ENCODE measurements at places on chromosomes 12 and 14. TPM values are rescaled to one million over a fixed set of nuclear protein-coding genes. Genes with fewer than 3 reads are reported as not detected.

The ABCD2 gene
- polyA plus RNA-seq: 1.5 TPM

The SCNN1A gene
- polyA plus RNA-seq: not detected

The FOXN3 gene
- 62.5 TPM for polyA plus RNA-seq

The KERA gene
- not detected for polyA plus RNA-seq

The SARNP gene
- polyA plus RNA-seq: 94.2 TPM

The FAM181A gene
- polyA plus RNA-seq: not detected

The CCDC177 gene
- not detected for polyA plus RNA-seq

The KRT84 gene
- polyA plus RNA-seq: not detected

The KLRC3 gene
- not detected for polyA plus RNA-seq

The TBX5 gene
- polyA plus RNA-seq: not detected

The TAC3 gene
- polyA plus RNA-seq: not detected

The DYRK2 gene
- 58.4 TPM for polyA plus RNA-seq

The TESPA1 gene
- polyA plus RNA-seq: 18.7 TPM

The ACSM4 gene
- polyA plus RNA-seq: not detected

The FAM186B gene
- 0.16 TPM for polyA plus RNA-seq

The GSG1 gene
- polyA plus RNA-seq: not detected

The STON2 gene
- 0.69 TPM for polyA plus RNA-seq

The TAS2R10 gene
- not detected for polyA plus RNA-seq

The ENDOU gene
- not detected for polyA plus RNA-seq

The L2HGDH gene
- polyA plus RNA-seq: 2.0 TPM

The OR6C74 gene
- not detected for polyA plus RNA-seq

The FOXN4 gene
- polyA plus RNA-seq: not detected

The KRT73 gene
- polyA plus RNA-seq: not detected

The APEX1 gene
- 143 TPM for polyA plus RNA-seq

The ASIC1 gene
- polyA plus RNA-seq: not detected

The KRT6C gene
- not detected for polyA plus RNA-seq

The ITGB7 gene
- polyA plus RNA-seq: 238 TPM

The C12orf42 gene
- 25.4 TPM for polyA plus RNA-seq

The CDC42BPB gene
- polyA plus RNA-seq: 1.2 TPM

The CACNB3 gene
- 0.39 TPM for polyA plus RNA-seq

The FKBP3 gene
- 63.6 TPM for polyA plus RNA-seq
